ENCODE measurements at places on chromosomes 7 and 10.
A peak's percentile ranks its signal among the peaks of the same experiment; 100 is the strongest.

DNA sequence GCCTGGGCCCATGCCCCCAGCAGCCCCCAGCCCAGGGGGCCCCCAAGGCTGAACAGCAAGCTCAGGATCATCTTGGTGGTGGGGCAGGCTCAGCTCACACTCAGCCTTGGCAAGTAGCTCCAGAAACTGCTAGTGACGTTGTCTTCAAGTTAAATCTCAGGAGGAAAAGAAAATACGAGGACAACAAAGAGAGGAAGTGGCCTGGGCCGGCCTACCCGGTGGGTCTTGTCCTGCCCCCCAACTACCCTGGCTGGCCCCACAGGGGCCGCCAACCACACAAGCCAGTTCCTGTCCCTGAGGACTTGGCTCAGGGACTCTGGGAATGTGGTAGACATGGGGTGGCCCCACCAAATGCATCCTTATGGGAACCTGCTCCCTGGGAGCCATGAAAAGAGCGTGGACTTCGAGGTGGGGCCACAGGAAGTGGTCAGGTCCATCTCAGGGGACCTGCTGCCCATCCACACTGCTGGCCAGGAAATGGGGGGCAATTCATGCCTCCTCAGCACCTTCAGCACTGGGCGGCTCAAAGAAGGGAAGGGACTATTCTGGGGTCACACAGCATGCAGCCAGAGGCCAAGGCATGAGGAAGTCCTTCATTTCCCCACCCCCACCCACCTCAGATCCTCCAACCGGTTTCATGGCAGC, at the start of gene MMRN2:
Gene MMRN2 (minus strand): TSS at position 145 of the 645 bp plus-strand sequence. CDS start 74 bp downstream, at position 71.
- DNase-seq = no peak

- no peak for DNase-seq
Observed at GRCh38 chr10:49527061-49527460, 11.9 kb downstream of the ERCC6 start.

GRCh38 chr10:404346-404745, 269.1 kb downstream of the ZMYND11 start:
- DNase-seq = no peak

DNA sequence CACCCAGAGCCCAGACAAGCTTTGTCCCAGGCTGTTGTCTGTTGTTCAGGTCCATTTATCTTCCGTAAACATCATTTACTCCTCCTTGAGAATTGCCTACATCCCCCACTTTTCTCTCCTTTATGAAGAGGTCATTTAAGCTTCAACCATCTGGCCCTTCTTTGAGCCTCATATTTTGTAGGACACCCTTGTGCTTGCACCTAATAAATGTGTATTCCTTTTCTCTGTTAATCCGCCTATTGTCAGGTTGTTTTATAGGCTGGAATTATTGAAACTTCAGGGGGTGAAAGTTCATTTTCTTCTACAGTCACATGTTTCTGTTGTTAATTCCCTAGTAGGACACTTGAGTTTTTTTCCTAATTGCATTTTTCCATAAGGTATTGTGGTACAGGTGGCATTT, 19.6 kb upstream of the CTTNBP2 start:
- DNase-seq = no peak

- no peak for DNase-seq
Observed at GRCh38 chr10:129641982-129642381, 174.9 kb downstream of the MGMT start.

DNA sequence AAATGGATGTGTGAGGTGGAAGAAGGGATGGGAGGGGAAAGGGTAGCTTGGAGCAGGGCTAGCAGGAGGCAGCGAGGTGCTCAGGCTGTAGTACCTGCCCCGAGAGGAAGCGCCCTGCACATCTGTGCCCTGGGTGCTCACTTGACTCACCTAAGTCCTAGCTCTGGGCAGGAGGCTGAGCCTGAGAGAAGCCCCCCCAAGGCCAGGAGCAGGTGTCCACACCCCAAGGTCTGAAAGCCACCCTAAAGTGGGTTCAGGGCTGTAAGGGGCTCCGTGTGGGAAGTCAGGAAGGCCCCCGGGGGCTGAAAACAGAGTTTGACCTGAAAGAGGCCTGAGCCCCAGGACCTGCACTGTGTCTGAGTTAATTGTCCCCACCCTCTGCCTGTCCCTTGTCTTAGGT, 95.8 kb upstream of the PODXL start:
- DNase-seq = no peak

DNA sequence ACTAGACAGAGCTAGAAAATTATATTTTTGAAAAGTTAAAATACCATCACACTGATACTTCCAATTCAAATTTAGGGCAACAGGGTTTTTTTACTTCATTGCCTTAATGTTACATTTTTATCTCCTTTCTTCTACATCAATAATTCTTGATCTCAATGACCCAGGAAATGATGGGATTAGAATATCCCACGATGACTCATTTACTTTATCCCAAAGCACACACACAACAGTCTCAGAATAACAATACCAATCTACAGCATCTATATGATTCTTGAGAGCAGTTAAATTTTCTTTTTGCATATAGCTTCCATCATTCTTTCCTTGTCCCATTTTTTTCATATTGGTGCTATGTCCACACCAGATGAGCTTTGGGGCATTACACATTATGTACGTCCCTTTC, 98.4 kb upstream of the EEPD1 start:
- DNase-seq = no peak

- DNase-seq = no peak
Observed at GRCh38 chr7:21367081-21367480, 60.8 kb upstream of the SP4 start.

GRCh38 chr7:76397409-76398183, 11.9 kb downstream of the SSC4D start:
- peak; percentile 72 for DNase-seq
